Cardiac fibroblast (primary cell): ENCODE measurements at places on chromosomes 13 and 19.

DNA sequence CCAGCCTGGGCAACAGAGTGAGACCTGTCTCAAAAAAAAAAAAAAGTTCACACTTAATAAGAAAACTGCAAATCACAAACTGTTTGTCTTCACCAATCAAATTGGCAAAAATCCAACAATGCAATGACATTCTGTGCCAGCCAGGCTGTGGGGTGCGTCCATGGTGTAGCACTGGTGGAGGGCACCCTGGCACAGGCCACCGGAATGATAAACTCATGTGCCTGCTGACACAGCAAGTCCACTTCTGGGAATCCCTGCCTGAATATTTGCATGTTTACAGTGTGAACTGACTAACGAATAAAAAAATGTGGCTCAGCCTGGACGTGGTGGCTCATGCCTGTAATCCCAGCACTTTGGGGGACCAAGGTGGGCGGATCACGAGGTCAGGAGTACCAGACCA lies 1.6 kb upstream of the LRRC25 start:
- peak; percentile 69 for DNase-seq

DNA sequence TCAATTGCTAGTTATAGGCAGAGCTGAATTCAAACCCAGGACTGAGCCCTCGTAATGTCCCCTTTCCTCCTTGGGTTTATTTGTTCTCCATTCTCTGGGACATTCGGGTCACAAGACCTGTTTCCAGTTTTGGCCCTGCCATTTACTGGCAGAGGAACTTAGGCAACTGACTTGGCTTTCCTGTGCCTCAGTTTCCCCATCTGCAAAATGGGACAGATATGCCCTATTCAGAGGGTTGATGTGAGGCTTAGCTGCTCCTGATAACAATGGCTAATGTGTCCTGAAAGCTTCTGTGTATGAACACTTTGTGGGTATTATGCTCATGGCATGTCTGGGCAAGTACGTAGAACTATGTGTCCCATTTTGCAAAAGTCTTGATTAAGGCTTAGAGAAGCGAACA lies 996 bp downstream of the ZNF524 start:
- no peak for DNase-seq

- no peak for DNase-seq
Observed at GRCh38 chr13:57418067-57418677, 213.4 kb upstream of the PCDH17 start.

GRCh38 chr13:49494645-49495044 lies 1.1 kb upstream of the PHF11 start:
- no peak for DNase-seq

GRCh38 chr13:48770372-48770771 lies 116.6 kb downstream of the CYSLTR2 start:
- no peak for DNase-seq
